ENCODE measurements at places on chromosomes 2 and 18.

DNA sequence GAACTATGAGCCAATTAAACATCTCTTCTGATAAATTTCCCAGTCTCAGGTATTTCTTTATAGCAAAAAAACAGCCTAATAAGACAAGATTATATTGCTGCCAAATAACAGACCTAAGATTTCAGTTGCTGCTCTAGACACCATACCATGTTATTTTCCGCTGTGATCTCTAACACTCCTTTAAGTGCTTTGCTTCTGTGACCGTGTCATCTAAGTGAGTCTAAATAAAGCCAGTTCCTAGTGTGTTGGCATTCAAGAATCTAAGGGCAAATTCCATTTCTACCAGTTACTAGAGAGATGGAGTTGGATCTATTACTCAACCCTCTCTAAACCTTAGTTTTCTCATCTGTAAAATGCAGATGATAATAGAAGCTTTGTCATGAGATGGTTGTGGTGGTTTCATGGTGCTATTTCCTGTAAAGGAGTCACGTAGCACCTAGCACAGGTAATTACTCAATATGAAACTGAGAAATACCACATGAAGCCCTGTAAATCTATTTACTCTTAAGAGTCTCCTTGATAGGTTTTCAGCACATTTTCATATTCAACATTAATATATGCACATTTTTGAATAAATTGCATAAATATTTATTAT is 40.5 kb downstream of the SPHKAP start:
- DNase-seq: no peak

DNA sequence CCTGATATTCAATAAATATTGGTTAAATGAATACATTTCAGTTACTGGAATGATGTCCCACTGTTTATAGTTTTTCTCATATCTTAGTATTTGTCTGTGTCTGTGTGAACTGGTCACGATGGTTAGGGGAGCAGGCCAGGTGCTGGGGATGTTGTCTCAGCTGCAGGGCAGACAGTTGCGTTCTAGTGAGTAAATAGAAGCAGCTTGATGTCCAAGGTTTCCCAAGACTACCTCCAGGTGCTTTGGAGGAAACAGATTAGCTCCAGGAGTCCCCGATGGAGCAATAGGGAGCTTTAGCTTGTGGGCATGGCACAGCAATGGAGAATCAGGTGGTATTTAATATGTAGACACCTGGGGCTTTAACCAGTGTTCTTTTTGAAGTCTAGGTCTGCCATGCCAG is 75.5 kb downstream of the GULP1 start:
- DNase-seq: no peak

DNA sequence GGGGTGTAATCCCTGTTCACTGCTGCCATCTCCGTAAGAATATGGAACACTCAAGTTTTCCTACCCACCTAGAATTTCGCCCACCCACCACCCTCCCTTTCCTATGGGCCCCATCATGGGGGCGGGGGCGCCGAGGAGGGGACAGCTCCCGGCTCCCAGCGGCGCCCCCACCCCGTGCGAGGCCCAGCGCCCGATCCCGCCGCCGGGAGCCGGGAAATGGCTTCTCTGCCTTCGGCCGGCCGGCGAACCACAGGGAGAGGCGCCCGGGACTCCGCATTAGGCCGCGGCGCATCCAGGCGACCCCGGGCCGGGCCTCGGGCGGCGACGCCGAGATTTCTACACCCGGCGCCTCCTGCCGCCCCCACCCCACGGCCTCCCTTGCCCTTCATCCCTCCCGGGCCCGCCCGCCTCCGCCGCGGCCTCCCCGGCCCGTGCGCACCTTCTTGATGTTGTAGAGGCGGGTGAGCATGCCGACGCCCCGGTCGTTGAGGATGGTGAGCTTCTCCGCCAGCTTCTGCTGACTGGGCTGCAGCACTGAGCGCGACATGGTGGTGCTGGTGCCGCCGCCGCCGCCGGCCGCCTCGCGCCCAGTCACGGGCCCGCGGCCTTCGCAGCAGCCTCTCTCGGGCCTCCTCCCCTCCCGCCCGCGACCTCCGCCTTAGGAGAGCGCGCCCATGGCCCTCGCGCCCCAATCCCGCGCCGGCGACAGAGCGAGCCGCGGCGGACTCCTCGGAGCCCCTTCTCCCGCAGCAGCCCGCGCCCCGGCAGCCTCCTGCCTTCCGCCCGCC is 510 bp downstream of the NCKAP1 start:
- peak; percentile 50 for DNase-seq

DNA sequence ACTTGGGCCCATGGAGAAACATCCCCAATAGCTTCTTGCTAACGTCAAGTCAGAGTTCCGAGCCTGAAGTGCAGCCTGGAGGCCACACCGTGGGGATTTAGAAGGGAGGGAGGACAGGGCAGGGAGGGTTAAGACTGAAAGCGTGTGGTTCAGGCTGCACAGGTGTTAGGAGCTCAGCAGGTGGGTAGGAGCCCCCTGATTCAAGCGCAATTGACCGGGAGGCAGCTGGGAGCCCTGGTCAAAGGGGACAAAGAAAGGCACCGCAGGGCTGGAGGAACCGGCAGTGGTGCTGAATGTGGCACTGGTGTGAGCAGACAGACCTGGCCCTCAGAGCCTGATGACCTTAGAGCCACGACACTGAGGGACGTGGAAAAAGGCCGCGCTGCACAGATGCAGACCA is 149.6 kb downstream of the TMEM18 start:
- DNase-seq: no peak

DNA sequence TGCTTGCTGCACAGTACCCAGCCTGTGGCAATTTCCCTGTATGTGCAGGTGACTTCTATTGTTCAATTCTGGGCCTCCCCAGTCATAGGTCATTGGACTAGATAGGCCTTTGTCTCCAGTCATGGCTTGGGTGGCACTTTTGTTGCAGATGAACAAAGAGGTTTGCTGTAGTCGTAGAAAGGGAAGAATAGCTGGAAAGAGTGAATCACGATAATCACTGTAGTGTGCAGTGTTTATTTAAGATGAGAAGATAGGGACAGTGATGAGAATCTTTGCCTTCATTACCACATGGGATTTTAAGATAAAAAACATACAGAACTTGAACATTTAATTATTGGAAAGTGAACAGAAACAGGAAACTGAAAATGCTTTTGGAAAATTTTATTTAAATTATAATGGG is 156.1 kb upstream of the CYRIA start:
- DNase-seq: no peak

- DNase-seq: no peak
These were observed 198.5 kb downstream of the FHOD3 start for GRCh38 chr18:36496022-36496421.

DNA sequence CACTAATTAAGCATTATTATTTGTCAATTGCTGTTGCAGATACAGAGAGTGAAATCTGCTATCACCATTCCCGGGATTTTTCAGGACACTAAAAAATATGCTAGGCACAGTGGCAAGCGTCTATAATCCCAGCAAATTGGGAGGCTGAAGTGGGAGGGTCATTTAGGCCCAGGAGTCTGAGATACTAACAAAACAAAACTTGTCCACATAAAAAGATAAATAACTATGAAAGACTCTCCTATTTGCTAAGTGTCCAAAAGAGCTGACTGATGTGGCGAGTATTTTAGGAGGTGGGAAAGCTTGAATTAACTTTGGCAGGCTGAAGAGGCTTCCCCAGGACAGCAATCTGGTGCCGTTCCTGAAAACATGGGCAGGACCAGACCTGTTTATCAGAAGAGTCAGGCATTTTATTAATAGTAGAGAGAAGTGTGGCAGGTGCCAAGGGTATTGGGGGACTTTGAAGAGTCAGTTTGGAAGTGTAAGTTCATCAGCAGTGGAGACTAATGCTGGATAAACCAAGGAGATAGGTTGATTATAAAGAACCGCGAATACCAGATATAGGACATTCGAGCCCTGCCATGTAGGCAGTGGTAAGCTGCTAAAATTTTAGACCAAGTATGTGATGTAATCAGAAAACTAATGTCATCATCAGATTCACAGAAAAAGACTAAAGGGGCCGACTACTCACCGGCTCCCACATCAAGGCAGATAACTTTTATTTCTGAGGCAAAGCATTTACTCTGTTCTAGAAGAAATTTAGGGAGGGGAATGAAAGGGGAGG is 201.8 kb downstream of the EPHA4 start:
- no peak for DNase-seq

DNA sequence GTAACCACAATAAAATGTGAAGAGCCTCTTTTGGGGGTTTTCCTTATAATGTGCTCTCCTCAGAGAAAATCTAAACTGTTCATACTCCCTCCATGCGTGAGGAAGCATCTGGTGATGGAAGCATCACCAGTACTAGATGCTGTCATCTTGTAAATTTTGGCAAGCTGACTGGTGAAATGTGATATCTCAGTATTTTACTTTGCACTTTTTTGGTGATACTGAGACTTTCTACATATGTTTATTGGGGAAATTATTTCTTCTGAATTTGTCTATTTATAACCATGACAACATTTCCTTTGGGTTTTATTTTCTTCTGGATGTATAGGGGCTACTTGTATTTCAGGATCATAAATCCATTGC is 95.9 kb upstream of the DLGAP1 start:
- no peak for DNase-seq

DNA sequence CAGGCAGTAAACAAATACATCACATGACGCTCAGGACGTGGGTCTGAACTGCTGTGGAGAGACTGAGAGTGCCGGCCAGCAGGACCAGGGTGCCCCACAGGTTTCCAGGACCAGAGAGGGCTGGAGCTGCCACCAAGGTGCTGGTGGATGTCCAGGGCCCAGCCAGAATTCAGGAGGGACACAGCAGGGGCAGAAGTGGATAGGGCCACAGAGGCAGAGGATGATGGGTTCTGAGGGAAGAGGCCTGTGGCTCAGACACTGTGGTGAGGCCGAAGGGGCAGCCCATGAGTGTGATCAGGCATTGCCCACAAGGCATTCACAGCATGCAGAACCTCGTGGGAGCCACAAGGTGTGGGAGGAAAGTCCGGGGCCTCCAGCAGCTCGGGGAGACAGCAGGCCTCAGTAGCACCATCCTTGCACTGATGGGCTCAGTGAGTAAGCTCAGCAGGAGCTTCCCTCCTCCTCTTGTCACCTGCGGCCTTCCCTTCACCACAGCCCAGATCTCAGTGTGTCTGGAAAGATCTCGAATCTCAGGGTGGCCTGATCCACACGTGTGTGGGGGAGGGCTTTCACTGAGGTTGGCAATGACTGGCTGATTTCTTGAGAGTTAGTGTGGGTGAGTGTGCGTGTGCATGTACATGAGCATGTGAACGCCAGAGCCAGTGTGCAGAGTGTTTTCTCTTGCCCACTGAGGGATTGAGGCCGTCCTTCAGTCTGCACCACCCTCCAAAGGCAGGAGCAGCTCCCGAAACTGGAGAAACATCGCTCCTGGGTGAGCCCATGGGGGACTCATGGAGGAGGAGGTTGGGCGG is 181.8 kb upstream of the RAB6C start:
- DNase-seq: no peak

- DNase-seq: no peak
These were observed 26.4 kb downstream of the THNSL2 start for GRCh38 chr2:88196490-88197087.

DNA sequence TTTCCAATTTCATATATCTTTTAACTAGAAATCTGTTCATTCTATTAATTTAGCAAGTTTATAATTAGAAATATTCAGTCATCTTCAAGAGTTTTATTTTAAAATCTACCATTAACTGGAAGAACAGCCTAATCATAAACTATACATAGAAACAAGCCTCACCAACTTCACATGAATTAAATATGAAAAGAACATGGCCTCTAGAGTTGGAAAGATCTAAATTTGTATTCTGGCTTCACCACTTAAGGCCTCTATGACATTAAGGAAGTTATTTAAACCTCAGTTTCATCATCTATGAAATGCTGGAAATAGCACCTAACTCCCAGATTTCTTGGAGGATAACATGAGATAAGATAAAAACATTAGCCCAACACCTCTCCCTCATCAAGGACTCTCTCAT is 51.4 kb upstream of the SCN7A start:
- no peak for DNase-seq

GRCh38 chr18:74243127-74243526 is 48.6 kb downstream of the CYB5A start:
- no peak for DNase-seq

- DNase-seq: peak; percentile 16
These were observed 1.3 kb downstream of the HDAC4 start for GRCh38 chr2:239399433-239399920.

DNA sequence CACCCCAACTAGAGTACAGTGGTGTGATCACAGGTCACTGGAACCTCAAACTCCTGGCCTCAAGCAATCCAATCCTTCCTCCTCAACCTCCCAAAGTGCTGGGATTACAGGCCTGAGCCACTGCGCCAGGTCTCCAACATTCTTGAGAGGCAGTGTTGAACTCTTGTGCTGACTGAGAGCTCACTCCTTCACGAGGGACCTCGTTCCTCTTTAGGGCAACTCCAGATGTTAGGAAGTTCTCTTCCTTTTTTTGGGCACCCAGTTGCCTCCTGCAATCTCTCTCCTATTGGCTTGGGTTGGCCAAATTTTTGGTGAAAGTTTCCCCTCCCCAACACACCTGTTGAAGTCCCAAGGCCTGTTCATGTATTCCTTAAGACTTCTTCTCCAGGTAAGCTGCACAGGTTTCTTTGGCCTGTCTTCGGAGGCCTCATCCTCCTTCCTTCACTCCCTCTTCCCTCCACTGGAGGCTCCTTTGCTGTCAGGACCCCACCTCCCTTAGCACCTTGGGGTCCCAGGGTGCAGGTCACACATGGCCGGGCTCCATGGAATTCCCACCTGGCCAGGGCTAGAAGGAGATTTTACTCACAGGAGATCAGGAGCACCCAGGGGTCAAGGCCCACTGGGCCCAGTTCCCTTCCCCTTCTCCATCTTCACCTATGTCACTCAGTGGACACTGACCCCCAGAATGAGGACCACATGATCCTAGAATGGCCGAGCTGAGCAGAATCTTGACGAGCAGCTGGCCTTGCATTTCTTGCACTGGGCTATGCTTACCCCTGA is 94.6 kb upstream of the SMAD2 start:
- DNase-seq: no peak

- no peak for DNase-seq
These were observed 65.9 kb upstream of the SLC1A4 start for GRCh38 chr2:64923385-64923710.

- no peak for DNase-seq
These were observed 249.4 kb downstream of the MYCN start for GRCh38 chr2:16189836-16190160.

DNA sequence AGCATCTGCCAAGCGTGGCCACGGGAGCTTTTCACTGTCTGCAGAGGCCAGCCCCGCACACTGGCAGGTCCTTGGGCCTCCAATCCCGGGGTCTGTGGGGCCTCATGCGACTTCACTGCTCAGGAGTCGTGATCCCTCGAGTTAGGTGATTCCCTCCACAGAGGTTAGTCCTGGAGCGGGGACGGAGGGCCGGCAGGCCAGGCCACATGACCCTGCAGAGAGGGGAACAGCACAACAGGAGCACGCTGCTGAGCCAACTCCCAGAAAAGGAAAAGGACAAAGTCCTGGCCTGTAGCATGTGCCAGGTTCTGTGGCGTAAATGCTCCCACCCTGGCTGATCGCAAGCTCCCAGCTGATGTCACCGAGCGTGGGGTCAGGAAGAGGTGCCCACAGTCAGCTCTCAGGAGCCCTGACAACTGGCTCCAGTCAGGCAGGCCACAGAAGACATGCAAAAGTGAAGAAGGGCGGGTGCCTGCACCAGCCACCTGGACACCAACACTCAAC is 15.3 kb upstream of the PRLH start:
- DNase-seq: no peak

- no peak for DNase-seq
These were observed 38.3 kb upstream of the PEX13 start for GRCh38 chr2:60979231-60979630.

- DNase-seq: no peak
These were observed 54.7 kb downstream of the BIN1 start for GRCh38 chr2:127052057-127052770.
